ENCODE measurements at places on chromosomes 5 and 9.

DNA sequence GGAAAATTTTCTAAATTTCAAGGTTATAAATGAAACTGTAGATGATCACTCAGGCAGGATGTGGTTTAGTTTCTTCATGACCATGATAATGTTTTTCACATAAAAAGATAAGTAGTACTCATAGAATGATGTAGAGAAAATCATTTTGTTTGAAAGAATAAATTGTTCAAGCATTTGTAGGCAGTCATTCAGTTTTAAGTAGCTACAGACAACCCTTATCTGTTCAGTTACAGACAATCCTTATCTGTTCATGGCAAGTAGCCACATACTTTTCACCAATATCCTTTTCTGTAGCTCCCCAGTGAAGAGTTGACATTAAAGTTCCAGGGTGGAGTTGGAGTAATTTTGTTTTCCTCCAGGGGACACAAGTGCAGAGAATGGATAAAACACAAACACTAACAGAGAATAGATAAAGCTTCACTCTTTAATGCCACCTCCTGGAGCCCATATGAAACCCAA lies 278.1 kb upstream of the TNC start:
- DNase-seq, result no peak

DNA sequence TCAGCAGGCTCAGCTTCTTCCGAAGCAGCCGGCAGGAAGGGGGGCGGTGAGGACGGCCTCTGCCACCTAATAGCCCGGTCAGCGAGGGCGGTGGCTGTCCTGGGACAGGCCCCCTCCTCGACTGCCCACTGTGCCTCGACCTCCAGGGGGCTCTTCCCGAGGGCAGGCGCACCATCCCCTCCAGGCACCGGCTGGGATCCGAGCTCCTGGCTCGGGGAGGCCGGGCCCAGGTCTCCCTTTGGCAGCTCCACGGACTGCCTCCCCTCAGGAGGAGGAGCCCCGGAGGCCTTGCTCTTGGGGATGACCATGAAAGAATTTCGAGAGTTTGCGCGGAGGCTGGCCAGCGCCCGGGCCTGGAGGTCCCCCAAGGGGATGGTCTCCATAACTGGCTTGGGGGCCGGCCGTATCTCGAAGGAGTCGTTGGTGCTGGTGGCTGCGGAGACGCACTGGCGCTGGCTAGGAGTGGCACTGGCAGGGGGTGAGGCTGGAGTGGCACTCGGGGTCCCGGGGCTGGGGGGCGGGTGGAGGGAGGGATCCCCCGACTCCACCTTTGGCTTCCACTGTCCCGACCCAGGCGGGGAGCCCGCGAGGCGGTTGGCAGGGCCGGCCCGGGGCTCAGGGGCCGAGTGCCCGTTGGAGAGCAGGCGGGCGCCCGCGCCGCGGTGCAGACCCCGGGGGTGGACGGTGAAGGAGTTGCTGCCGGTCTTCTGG lies 975 bp downstream of the TPRN start:
- no peak for DNase-seq

- no peak for DNase-seq
Measured at GRCh38 chr5:29561564-29561963, 1631.9 kb upstream of the CDH6 start.

DNA sequence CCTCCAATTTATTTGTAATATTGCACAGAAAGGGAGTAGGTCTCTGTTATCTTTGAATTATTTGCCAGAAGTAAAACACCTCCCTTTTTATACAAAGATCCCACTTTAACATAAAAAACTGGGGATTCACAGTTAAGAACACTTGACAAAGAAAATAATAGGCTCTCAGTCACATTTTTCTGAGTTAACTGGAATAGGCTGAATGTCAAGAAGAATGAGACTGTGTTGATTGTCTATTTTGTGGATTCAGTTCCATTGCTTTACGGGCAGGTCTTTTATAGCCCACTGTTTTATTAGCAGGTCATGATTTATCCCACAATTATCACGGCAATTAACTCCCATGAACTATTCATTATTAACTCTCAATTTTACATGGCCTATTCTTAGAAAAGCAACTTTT lies 427.4 kb downstream of the CTNND2 start:
- DNase-seq, result no peak

GRCh38 chr9:127209220-127209619 lies 55.4 kb upstream of the GARNL3 start:
- DNase-seq, result no peak

- no peak for DNase-seq
Measured at GRCh38 chr9:131101207-131101964, 5.1 kb downstream of the AIF1L start.

- no peak for DNase-seq
Measured at GRCh38 chr5:89016741-89017303, 133.8 kb upstream of the MEF2C start.

GRCh38 chr5:157247267-157247666 lies 18.7 kb upstream of the CYFIP2 start:
- no peak for DNase-seq

- no peak for DNase-seq
Measured at GRCh38 chr5:147813696-147814095, 17.8 kb downstream of the SPINK1 start.

DNA sequence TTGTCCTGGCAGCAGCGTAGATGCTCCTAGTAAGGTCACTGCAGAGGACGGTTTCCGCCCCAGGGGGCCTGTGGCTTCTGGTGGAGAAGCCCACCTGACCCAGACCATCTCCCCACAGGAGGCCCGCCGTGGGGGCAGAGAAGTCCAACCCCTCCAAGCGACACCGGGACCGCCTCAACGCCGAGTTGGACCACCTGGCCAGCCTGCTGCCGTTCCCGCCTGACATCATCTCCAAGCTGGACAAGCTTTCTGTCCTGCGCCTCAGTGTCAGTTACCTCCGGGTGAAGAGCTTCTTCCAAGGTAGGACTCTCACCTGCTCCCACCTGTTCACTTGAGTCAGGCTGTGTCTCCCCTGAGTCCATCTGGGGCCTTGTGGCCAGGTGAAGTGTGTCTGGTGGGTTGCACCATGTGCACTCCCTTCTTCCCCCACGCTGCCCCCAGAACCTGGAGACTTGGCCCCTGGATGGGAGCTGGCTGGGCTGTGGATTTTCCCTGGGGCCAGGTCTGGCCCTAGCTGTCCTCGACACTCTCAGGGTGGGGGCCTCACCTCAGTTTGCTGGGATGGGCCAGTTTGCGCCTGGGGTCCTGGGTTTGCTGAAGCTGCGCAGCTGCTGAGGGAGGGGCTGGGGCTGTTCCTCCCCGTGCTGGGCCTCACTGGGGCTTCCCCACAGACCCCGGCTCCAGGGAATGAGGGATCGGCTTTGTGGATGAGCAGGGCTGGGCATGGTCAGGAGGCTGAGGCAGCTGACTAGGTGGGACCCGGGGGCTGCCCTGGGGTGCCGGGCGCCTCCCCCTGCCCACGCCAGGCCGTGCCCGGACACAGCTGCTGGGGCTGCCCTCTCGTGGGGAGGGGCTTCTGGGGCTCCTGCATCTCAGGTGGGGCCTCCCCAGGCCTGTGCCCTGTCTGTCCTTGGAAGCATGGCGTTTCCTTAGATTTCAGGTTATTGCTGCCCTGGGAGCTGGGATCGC lies 32.4 kb downstream of the AHRR start:
- DNase-seq, result no peak

DNA sequence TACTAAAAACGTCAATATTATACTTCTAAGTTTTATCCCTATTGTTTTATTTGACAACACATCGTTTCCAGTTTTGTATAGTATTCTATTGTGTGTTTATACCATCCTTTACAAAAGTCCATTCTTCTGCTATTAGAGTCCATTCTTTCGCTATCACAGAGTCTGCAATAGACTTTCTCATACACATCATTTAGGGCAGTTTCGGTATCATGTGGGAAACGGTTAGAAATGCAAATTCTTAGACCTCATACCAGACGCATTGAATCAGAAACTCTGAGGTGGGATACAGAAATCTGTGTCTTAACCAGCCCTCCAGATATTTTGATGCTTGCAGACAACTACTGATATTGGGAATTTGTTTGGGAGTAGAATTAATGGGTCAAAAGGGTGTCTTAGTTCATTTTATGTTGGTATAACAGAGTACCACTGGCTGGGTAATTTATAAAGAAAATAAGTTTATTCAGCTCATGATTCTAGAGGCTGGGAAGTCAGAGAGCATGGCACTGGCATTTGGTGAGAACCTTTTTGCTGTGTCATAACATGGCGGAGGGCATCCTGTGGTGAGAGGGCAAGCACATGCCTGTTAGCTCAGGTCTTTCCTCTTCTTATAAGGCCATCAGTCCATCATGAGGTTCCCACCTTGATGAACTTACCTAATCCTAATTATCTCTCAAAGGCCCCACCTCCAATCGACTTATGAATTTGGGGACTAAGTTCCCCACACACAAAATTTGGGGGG lies 21.1 kb downstream of the CARTPT start:
- no peak for DNase-seq

Data from NT2/D1 (cell line).